ENCODE measurements at places on chromosomes 11 and 22.

DNA sequence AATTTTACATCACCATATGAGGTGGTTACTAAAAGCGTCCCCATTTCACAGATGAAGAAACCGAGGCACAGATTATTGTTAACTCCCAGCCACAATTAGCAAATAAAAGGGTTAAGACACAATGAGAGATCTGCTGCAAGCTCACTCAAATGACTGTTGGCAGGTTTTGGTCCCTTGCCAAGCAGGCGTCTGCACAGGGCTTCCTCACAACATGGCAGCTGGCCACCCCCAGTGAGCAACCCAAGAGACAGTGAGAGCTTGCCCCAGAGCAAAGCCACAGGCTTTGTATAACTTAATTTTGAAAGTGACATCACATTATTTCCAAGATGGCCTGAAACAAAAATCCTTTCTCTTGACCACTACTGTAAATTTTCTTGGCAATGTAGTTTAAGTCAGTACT is 217.6 kb downstream of the NTM start:
- DNase-seq: no peak

DNA sequence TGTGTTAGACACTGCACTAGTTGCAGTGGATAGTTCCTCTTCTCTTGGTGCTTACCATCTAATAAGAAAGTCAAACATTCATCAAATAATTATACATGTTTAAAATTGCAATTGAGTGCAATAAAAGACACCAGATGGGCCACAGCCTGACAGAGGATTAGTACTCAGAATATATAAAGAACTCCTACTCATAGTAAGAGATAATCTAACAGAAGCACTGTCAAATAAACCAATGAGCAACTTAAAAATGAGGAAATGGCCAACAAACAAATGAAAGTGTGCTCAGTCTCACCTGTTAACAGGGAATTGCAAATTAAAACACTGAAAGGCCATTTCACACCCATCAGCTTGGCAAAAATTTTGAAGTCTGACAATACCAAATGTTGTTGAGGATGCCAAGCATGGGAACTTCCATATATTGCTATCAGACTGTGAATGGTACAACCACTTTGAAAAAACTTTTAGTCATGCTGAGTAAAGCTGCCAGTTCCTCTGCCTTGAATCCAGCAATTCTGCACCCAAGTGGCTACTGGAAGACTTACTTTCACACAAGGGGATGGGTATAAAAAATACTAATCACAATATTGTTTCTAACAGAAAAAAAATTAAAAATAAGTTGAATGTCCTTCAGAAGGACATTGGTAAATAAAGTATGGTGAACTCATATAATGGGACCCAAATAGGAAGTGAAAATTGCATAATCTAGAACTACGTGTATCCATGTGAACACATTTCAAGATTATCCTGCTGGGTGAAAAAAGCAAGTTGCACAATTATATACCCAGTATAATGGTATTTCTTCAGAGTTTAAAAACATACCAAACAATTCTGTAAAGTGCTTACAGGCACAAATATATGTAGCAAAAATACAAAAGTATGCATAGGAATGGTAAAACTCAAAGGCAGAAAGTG is 41.4 kb upstream of the CREB3L1 start:
- no peak for DNase-seq

DNA sequence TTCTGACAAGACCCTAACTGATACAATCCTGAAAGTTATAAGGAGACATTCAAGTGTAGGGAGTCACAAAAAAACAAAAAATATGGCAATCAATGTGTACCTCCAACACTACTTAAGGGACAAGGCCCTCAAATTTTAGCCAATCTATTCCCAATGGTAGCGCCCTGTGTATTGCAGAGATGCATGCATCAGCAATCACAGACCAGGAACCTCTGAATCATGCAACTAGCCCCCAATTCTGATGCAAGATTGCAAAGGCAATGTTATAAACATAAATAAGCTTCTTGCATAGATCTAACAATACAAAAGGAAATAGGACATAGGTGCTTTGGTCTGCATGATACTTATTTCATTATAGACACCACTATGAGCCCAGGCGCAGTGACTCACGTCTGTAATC is 29.7 kb upstream of the SIK2 start:
- no peak for DNase-seq

- no peak for DNase-seq
These were observed 44.5 kb upstream of the MMP7 start for GRCh38 chr11:102575012-102575411.

DNA sequence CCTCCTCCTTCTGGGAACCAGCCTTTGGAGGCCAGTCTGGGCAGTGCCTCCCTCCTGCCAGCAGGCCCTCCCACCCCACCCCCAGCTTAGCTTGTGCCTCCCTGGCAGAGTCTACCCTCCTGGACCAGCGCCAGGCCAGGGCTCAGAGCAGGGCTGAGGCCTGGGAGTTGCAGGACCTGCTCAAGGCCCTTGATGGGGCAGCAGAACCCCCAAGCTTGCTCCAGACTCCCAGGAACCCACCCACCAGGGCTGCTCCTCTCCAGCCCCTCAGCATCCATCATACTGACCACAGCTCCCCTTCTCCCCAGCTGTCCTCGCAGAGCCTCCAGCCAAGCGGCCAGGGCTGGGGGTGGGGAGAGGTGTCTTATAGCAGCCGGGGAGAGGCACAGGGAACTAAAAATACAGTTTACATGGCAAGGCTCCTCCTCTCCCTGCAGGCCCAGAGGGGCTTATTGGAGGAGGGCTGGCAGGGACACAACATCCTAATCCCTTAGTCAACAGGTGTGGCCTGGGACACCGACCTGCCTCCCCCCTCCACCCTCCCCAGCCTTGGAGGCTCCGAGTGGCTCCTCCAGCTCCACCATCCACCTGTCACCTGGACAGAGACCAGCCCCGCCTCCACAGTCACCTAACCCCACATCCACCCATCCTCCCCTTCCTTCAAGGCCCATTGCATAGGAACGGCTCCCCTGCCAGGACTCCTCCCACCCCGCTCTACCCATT is 5.2 kb upstream of the MB start:
- DNase-seq: no peak

DNA sequence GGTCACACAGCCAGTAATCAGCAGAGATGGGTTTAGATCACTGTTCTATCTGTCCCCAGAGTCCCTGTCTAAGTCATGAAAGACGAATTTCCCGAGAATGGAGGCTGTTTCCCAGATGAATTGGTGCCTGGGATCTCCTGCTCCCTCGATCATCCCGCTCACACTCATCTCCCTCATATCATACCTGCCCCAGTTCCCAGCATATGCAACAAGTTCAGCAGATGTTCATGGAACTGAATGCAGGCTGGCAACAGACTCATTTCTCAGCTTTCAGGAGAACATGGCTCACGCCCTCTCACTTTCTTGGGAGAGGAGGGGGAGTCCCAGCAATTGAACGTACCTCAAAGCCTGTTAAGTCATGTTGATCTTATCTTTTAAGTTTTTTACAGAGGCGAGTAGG is 22.1 kb downstream of the CD6 start:
- no peak for DNase-seq

- DNase-seq: no peak
These were observed 697.4 kb downstream of the DLG2 start for GRCh38 chr11:84929738-84930137.

DNA sequence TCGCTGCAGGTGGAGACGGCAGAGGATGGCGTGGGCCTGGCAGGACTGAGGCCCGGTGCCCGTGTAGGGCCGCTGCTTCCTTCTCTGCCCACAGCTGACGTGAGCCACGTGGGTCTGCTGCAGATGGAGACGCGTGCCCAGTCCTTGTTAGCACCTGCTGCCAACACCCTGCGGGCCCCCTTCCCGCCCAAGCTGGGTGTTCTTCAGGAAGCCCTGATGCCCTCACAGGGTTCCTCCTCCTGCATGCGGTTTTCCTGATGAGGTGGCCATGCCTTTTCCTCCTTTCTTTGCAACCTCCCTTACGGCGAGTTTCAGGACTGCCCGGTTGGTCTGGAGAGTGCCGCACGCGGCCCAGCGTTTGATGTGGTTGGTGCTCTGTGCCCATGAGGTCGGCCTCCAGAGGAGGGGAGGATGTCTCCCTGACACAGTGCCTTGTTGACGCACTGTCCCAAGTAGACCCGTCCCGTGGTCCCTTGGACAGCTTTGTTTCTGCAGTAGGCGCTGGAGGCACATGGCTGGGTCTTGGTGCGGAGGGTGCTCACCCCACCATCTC is 44.7 kb downstream of the AP2A2 start:
- no peak for DNase-seq

DNA sequence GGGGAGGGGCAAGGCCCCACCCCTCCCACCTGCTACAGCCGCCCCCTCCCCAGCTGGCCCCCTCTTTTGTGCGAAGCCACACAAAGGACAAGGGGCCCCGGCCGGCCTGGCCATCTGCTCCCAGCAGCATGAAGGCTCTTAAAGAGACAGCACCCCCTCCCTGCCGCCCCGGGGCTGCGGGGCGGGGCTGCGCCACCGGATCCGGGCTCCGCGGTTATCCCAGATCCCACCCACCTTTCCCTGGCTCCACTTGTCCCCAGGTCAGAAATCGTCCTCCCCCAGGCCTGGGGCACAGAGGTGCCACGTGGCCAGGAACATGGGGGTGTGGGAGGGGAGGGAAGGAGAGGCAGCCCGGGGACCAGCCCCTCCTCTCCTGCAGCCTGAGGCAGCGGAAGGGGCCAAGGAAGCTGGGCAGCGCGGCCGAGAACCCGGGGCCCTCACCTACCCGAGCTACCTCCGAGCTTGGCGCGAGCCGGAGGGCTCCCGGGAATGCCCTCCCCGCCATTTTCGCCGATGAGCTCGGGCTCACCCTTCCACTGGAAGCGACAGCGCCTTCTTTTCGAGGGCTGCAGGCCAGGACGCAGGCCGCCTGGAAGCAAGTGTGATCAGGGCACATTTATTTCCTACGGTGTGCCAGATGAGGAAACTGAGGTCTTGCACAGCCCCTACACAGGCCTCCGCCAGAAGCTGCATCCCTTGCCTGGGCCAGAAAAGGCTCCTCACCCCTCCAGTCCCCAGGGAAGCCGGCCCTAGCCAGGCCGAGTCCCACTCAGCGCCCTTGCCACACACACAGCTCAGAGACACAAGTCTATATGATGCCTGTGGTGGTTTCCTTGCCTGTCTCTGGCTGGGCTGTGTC is 2.5 kb upstream of the RCOR2 start:
- DNase-seq: no peak

DNA sequence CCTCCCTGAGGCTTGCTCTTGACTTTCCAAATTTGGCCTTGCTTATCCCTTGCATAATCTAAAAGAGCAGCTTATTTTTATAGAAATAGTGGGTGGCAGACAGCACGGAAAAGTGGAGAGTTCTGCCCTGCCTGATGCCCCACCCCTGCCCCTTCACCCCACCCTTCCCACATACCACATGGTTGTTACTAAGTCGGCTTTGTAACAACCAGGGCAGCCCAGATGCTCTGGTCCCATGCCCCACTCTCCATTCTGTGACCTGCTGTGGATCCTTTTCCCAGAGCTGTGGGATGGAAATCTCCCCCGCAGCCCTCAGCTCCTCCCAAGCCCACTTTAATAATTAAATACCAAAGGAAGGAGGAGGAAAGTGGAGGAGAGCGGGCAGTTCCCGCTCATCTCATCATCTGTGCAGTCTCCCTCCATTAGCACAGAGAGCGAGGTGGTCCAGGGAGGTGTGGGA is 10.9 kb downstream of the MRGPRF start:
- DNase-seq: no peak

DNA sequence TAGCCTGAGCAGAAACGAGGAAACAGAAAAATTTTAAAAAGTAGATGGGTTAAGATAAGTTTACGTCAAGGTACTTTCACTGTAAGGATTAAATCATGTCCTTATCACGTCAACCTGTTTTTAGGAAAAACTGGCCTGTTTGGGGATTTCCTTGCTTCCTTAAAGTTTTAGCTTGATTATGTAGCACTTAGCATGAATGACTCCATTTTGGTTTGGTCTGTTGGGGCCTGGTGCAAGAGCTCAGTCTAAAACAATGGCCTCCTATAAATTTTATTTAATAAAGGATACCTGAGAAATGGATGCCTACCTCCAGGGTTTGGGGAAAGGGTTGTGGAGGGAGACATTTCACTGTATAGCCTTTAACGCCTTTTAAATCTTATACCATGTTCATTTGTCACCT is 33.2 kb upstream of the CSTF3 start:
- DNase-seq: no peak

DNA sequence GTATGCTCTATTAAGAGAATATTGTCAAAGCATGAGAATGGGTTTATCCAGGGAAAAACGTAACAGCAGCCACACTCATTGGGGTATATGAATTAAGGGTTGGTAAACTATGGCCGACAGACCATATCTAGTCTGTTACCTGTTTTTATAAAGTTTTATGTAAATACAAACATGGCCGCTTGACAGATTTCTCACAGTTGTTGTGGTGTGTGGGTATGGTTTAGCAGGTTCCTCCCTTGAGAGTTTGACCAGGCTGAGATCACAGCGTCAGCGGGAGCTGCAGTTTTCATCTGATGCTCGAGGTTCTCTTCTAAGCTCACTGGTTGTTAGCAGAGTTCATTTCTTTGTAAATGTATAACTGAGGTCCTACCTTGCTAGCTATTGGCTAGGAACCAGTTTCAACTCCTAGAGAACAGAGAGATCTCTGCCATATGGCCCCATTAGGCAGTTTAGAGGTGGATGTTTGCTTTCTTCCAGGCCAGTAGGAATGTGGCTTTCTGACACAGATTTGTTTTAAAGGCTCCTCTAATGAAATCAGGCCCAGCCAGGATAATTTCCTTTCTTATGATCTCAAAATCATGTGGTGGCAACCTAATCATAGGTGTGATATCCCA is 45.5 kb upstream of the GRIK4 start:
- DNase-seq: no peak

Data from GM04503 (cell line).